Lower lobe of right lung (tissue), 2 donors: ENCODE measurements at places on chromosomes 5 and 9.

DNA sequence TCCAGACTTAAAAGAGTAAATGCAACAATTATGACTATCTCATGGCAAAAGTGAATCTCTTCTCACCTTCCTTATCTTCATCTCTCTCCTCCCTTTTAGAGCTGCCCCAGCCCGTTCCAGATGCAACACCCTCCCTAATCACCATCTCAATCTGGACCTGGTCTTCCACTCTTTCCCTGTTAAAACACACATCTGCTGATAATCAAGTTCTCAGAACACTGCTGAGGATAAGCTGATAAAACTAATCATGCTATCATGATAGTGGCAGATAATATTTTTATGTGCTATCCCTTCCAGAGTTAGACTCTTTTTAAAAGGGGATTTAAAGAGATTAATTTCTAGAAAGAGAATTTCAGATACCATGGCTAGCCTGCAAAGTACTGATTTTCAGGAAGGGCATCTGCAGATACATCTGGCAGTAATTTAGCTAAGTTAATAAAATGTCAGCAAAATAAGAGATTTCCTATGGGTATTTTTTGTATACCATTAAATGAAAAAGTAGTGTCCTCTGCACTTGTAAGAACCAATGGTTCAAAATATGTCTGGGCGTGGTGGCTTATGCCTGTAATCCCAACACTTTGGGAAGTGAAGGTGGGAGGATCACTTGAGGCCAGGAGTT, 17.2 kb downstream of the SGTB start:
- no peak for DNase-seq

DNA sequence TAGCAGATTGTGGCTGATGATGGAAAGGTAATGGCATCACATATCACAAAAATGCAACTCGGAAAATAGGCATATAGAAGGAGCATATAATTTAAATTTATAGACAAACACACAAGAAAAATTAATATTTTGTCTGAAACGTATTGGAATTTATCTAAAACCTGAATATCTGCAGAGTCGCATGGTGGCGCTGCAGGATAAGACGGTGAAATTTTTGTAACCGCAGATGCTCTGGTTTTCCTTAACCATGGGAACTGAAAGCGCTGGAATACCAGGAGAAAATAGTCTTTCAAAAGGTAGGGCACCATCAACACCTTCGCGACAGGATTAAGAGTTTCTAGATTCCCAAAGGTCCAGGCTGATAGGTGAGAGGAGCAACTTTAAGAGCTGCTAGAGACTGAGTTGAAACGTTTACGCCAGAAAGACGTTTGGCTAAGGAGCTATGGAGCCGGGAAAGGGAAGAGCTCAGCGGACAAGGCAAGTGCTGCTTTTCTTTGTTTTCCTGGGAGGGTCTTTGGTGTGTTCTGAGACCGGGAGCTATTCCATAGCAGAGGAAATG, 11.0 kb upstream of the PCDHB15 start:
- no peak for DNase-seq

- DNase-seq: no peak
Observed at GRCh38 chr9:114558027-114558675, 29.4 kb upstream of the ATP6V1G1 start.

DNA sequence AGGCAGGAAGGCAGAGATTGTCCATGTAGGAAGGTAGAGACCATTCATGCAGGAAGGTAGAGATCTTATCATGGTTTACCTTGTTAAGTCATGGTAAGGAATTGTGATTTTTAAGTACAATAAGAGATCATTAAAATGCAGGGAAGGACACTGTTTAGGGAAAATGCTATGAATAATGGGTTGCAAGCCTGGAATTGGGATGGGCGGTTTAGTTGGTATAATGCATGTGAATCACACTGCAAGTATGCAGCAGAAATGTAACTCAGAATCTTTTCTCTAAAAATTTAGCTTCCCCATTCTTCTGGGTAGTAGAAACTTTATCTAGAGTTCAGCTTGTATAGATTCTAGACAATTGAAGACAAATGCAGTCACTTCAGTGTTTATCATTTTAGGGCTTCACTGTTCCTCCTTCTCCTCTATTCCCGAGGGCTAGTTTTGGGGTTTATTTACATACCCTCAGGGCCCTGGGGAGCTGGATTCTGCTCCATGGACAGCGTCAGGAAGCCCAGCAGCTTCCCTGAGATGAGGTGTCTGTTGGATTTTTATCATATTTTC, 212.0 kb downstream of the SREK1 start:
- no peak for DNase-seq

GRCh38 chr5:11383506-11384095, 520.6 kb downstream of the CTNND2 start:
- no peak for DNase-seq

GRCh38 chr9:38127271-38127839, 58.3 kb upstream of the SHB start:
- no peak for DNase-seq

DNA sequence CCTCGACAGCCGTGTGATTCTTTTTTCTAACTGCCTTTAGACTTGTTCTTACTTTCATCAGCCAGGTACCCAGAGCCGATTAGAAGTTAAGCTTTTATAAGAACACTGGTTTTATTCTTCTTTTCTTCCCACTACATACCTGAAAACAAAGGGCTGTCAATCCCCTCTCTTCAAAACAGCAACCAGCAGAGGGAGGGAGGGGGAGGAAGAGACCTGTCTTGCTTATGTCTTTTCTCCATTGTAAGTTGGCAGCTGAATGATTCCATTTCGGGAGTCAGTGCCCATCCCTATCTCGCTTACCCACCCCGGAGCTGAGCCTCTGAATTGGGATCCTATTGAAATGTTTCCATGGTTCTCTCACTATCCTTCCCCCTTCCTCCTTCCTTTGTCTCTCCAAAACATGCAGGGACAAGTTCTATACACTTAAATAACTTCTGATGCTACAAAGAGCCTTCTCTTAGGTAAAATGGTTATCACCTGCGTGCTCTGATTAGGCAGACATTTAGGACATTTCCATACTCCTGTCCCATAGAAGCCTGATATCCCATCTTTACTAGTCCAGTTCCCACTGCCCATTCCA, 83.9 kb upstream of the WWC1 start:
- DNase-seq: no peak

DNA sequence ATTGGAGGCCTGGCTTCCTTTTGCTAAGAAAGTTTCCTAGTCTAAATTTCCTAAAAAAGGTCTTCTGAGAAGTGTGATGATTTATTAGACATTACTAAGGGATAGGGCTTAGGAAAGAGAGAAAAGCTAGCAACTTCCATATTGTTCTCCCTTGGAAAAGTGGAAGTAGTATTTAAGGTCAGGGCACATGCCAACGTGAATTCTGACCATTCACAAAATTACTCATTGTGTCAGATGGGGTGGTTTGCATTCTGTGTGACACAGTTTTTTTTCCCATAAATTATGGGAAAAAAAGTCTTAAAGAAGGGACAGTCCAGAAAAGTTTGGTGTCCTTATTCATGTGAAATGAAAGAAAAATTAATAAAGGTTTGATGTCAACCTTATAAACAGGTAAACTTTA, 110.0 kb upstream of the ARRDC3 start:
- DNase-seq: no peak

GRCh38 chr5:180809403-180810209, 7.0 kb upstream of the MGAT1 start:
- DNase-seq: peak; percentile 86

DNA sequence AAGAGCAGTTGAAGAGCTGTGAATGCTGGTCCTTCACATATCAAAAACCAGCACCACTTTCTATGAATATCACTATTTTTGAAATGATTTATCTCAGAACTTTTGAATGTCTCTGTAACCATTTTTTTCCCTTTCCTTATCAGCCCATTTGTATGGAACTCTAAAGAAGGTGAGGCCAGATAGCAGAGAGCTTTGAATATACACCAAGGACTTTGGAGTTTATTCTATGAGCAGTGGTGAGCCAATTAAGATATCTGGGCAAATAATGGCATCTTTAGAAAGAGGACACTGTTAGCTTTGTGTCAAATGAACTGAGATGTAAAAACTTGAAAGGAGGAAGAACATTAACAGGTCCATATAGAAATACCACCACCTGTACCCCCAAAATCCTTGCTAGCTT, 22.0 kb downstream of the KCTD16 start:
- no peak for DNase-seq

- no peak for DNase-seq
Observed at GRCh38 chr9:134707031-134707680, 65.6 kb downstream of the COL5A1 start.

GRCh38 chr5:95786821-95787418, 35.6 kb downstream of the GLRX start:
- no peak for DNase-seq

- no peak for DNase-seq
Observed at GRCh38 chr5:107778647-107779046, 107.9 kb upstream of the EFNA5 start.

- DNase-seq: no peak
Observed at GRCh38 chr5:62614355-62614754, 35.7 kb downstream of the LRRC70 start.

DNA sequence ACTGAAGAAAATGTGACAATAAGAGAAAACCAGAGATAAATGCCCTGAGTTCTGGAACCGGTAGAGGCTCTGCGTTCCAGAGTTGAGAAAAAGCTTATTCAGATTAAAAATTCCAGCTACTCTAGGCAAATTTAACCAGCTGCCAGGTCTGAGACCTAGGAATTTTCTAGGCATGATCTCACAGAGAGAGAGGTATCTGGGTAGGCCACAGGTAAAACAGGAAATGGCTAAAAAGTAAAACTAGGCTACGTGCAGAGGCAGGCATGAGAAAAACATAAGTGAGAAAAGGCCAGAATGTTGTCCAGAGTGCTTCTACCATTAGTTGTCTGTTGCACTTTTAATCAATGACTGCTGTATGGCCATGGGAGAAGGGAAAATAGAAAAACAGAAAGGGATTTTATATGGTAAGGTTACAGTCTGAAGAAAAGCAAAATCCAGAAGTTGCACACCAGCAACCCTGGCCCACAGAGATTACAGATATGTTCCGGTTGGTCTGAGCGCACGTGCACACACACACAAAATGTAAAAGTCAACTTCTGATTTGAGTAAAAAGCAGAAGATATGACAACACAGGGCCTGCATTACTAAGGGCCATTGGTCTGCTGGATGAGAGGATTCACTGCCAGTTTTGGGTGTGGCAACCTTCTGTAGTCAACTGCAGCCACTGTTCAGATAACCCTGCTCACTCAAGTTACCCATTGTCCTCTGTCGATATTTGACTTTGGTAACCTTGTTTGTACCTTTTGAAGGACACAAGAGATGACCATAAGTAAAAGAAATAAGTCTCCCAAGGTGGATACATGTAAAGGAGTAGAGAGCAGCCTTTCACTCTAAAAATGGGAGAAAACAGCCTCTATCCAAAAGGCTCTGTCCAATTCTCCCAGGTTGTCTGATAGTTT, 266.0 kb downstream of the DTWD2 start:
- DNase-seq: no peak

DNA sequence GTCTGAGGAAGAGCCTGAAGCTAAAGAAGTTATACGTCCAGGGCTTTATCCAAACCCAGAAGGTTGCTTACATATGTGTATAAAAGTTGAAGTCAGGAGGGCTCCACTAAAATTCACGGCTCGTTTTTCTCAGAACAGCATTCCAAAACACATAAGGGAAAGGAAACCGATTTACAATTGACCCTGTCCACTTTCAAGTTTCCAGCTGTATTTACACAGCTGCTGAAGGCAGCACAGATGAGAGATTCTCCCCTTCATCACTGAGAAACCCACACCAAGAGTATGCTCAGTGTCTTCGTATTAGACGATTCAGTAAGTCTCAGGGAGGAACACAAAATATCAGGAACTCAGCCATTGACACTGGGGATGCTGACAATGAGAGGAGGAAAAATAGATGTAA, 5.9 kb upstream of the NREP start:
- no peak for DNase-seq

DNA sequence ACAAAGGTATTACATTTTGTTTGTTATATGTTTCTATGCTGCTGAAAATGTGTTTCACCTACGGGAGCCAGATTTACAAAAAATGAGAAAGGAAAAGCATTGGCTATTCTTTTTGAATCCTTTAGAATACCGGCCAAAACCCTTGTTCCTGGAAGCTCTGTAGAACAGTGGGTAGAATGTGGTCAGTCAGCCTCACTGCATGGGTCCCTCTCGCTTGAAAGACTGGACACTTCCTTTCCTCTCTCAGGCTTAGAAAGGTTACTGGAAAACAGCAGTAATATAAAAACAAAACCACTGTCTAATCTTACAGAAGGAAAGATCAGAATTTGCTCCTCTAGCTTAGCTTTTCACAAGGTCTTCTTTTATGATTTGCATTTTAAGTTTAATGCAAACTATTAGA, 45.1 kb downstream of the OSTF1 start:
- no peak for DNase-seq

DNA sequence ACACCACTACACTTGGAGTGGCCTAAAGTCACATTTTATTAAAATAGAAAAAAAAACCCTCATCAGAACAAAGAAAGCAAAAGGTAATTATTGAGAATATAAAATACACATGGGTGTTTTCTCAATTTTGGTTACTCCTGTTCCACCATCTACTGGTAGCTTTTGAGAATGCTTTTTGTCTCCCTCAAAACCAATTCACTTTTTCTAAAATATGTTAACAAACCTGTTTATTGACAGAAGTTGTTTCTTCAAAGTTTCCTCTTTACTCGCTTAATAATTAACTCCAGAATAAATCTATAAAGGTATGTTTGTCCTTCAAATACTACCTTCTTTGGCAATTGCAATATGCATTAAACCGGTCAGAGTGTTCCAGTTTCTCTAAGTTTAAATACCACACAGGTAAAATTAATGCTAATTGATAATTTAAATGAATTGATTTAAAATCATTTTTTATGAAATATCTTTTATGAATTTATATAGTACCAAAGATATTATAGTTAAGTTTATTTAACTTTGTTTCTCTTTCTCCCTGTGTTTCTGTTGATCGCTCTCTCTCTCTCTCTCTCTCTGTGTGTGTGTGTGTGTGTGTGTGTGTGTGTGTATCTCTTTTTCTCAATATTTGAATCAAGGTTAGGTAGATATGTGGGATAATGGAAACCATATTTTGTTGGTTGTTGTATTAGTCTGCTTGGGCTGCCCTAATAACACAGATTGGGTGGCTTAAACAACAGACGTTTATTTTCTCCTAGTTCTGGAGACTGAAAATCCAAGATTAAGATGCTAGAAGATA, 487.4 kb downstream of the PRDM9 start:
- DNase-seq: no peak

DNA sequence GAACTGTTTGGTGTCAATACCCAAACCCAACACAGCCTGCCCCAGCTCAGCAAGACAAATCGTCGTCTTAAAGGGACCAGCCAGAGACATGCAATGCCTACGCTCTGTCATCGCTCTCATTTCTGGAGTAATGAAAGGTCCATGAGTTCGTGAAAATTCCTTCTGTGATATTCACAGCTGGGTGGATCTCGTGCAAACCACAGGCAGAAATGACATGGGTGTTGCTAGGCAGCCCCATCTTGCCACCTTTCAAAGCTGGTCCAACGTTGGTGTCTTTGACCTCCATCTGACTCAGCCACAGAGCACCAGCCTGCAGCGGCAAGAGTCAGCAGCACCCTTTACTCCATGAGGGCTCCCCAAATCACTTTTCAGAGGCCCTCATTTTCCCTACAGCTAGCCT, 215.3 kb downstream of the SLIT3 start:
- no peak for DNase-seq

- no peak for DNase-seq
Observed at GRCh38 chr9:137740312-137740711, 121.5 kb downstream of the EHMT1 start.

- DNase-seq: no peak
Observed at GRCh38 chr9:87390361-87390760, 107.3 kb upstream of the DAPK1 start.
